ENCODE measurements at places on chromosomes 4 and X.
A peak's percentile ranks its signal among the peaks of the same experiment; 100 is the strongest.

- DNase-seq, result no peak
These were observed 101.4 kb downstream of the ADRA2C start for GRCh38 chr4:3867403-3868100.

DNA sequence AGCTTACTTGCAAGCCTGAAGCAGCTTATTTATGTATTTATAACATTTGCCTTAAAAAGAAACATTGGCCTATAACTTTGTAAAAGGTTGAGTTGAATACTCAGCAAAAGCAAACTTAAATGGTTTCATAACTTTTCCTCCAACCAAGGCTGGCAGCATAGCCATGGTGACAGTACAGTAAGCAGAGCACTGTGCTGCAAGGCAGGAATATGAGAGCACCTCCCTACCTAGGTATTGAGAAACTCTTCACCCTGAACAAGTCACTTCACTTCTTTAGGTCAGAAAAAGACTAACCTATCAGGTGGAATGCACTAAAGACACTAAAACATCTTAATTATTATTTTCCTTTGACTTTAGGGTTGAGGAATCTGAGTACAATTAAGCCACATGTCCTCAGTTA, 63.9 kb upstream of the GYPA start:
- peak; percentile 16 for DNase-seq

GRCh38 chr4:76736414-76736813, 161.5 kb downstream of the SOWAHB start:
- no peak for DNase-seq

- no peak for DNase-seq
These were observed 5.4 kb downstream of the ZCCHC18 start for GRCh38 chrX:104117759-104118158.

DNA sequence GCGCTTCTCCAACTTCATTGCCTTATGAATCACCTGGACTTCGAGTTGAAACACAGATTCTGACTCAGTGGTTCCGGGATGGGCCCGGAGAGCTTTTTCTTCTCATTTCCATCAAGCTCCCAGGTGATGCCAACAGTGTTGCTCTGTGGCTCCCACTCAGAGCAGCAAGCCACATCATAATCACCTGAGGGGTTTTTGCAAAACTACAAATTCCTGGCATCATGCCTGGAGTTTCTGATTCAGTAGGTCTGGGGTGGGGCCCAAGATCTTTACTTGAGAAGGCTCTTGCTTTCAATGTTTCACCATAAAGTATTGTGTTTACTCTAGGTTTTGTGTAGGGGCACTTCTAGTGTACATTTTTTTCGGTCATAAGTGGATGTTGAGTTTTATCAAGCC, 7.0 kb downstream of the MTM1 start:
- peak; percentile 90 for DNase-seq

- no peak for DNase-seq
These were observed 23.7 kb downstream of the CDS1 start for GRCh38 chr4:84606645-84607044.

GRCh38 chr4:109294006-109294405, 8.5 kb downstream of the COL25A1 start:
- DNase-seq, result no peak

- no peak for DNase-seq
These were observed 83.0 kb downstream of the SYTL5 start for GRCh38 chrX:38089173-38089982.

DNA sequence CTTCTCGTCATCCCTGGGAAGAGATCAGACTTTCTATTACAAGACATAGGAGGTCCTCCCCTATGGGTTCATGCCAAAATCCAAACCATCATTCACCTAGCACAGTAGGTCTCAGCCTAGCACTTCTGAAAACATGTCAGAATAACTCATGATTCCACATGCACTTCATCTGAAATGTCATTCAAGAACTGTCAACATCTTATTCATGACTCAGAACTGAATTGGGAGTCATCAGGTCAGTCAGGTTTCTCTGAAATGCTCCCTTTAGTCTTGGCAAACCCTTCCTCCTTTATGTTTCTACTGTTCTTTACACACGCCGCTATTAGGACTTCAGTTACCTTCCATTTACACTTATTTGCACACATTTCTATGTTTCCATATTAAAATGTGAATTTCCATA, 67.2 kb downstream of the ANTXR2 start:
- DNase-seq, result peak; percentile 90

DNA sequence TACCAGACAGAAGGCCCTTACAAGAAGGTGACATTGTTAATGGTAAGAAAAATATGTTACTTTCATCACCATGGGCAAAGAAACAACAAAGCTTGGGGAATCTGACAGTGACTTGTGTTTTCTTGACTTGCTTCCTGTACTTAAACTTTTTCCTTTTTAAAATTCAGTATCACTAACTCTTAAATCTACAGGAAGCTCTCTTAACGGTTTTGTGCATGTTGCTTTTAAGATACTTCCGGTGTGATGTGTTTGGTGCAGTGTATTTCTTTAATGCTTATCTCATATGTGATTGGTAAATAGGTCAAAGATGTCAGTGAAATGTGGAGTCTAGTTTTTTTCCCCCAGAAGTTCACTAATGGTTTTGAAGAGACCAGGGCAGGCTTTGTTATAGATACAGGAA, 45.2 kb downstream of the ADH5 start:
- no peak for DNase-seq

Data from renal cortical epithelial cell (primary cell).